ENCODE measurements at places on chromosomes 2 and 18.

DNA sequence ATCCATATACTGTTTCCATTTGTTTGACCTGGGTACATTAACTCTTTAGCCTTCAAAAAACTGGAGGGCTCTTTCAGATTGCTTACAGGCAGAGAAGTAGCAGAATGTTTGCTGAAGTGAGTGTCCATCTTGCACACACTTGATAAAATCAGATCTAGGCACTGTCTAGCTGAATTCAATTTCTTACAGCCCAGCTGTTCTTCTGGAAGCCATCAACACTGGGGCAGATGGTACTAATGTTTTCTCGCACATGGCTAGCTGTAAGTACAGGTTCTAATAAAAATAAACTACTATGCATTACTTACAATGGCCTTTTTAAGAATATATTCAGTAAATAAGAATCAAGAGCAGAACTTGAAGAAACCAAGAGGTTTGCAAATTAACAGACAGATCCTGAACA lies 175.9 kb downstream of the NBAS start:
- DNase-seq: no peak

GRCh38 chr18:13555865-13556264 lies 170.5 kb downstream of the FAM210A start:
- no peak for DNase-seq

DNA sequence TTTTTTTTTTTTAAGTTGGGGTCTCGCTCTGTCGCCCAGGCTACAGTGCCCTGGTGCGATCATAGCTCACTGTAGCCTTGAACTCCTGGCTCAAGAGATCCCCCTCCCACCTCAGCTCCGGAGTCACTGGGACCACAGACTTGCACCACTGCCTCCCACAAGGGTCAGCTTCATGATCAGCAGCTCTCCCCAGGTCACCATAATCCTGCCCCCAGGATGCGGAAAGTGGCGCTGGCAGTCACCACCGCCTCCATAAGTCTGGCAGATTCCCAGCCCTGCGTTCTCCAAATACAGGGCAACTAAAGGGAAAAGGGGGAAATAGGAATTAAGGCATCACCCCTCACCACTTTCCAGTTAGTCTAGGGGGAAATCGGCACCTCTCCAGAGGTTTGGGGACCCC lies 5.2 kb upstream of the ARID5A start:
- no peak for DNase-seq

DNA sequence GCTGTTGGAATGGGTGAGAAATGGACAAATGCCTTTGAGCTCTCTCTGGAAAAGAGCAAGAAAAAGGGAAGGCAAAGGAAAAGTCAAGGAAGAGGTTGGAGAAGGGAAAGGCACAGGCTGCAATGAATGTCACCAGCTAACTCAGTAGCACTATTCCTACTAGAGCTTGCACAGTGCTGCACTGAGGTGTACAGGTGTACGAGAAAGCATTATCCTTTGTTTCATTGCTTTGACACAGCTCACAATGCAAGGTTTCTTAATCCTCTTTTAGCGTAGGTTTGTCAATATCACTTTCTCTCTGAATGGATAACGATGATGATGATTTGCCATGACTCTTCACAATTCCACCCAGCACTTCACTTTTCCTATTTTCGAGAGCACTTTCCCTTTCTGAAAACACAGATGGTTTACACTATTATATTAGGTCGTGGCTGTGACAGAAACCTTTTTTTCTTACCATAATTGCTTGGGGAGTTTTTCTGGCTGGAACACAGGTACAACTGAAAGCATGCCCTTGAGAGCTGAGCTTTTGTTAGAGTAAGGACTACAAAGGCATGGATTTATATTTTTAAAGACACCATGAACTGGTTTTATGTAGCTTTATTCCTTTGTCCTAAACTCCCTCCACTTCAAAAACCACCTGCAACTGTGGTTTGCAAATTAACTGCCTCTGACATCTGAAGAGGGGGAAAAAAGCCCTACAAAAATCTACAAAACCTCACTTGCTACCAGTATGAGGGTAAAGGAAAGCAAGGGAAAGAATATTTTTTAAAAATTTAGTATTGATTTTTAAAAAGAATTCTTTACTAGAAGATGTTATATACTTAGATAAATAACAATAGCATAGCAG lies 265.5 kb downstream of the TGIF1 start:
- no peak for DNase-seq

DNA sequence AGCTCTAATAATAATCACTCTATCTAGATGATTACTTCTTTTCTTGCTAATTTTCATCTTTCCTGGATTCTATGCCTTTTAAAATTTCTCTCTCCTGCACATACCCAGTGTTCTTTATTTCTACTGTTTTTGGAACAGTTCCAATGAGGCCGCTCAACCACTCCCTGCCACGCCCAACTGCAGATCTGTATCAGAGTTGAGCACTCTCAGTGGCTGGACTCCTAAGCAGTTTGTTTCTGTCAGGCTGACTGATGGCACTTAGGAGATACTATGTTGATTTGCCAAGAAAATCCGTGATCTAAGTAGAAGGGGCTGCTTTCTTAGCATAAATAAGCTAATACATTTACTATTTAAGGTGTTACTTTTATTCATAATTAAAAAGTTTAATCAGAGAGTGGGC lies 192.8 kb downstream of the ARHGAP15 start:
- DNase-seq: no peak

- DNase-seq: no peak
Measured at GRCh38 chr2:86081724-86082123, 24.0 kb downstream of the POLR1A start.

GRCh38 chr2:200130762-200131166 lies 175.4 kb downstream of the MAIP1 start:
- DNase-seq: no peak

- DNase-seq: no peak
Measured at GRCh38 chr2:213420828-213421385, 136.6 kb downstream of the SPAG16 start.

GRCh38 chr2:174484573-174484972 lies 2.3 kb downstream of the GPR155 start:
- DNase-seq: no peak

- no peak for DNase-seq
Measured at GRCh38 chr18:41144441-41144840, 810.6 kb upstream of the PIK3C3 start.

GRCh38 chr2:124639524-124639923 lies 614.4 kb downstream of the CNTNAP5 start:
- DNase-seq: no peak

- DNase-seq: no peak
Measured at GRCh38 chr18:75752740-75753263, 325.3 kb upstream of the SMIM21 start.

GRCh38 chr2:99811544-99811943 lies 321.7 kb upstream of the REV1 start:
- DNase-seq: no peak

DNA sequence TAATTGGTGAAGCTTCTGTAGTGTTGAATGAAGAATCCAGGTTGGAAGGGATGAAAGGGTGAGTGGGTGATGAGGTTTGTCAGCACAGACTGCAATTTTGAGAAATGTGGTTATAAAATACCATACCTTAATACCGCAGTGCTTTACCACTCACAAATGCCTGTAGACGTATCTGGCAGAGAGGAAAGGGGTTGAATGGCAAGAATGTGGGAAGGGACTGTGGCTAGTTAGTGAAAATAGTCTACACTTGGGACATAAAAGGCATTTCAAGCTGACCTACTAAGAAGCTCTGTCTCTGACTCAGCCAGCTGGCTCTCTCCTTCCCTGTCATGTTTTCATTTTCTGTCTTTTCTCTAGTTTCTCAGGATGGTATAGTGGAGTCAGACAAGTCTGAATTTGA lies 25.1 kb downstream of the CDK15 start:
- DNase-seq: no peak

DNA sequence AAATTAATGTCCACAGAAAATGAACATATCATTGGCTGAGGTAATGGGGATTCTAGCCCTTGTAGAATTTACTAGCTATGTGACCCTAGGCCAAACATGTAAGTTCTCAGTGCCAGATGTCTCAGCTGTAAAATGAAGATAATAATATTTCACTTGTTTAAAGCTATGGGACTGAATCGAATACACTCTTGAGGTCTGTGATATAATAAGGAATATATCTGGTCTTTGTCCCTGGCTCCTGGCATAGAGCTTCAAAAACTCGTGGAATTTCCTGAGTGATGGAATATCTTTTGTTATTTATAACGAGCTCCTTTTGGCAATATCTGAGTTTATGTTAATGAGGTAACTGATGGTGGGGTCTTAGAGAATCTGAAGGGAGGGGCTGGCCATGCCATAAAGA lies 201.4 kb upstream of the CYP26B1 start:
- DNase-seq: no peak

- DNase-seq: no peak
Measured at GRCh38 chr2:108446703-108447102, 2.3 kb upstream of the GCC2 start.
